CD4-positive, alpha-beta T cell (primary cell): ENCODE measurements at places on chromosomes 5 and 9. TPM values are rescaled to one million over a fixed set of nuclear protein-coding genes. Genes with fewer than 3 reads are reported as not detected.

- no peak overlapping the region for H3K4me3 ChIP-seq
- H3K27ac ChIP-seq = no peak overlapping the region
- H3K4me1 ChIP-seq = no peaks in the 10 kb centered on the region
These were observed 217.9 kb downstream of the ENC1 start for GRCh38 chr5:74422671-74423070.

- H3K27ac ChIP-seq = peak overlapping the region; percentile 81
- no peaks in the 10 kb centered on the region for H3K27me3 ChIP-seq
These were observed 594 bp downstream of the FAM120A start for GRCh38 chr9:93451849-93452709.

- H3K36me3 ChIP-seq = peaks cover 7% of the 10 kb centered on the region
- H3K27me3 ChIP-seq = no peaks in the 10 kb centered on the region
- no peak overlapping the region for H3K4me3 ChIP-seq
These were observed 3.1 kb downstream of the GTF3C4 start for GRCh38 chr9:132673355-132673754.

GRCh38 chr5:148343603-148344487 is 8.5 kb downstream of the SPINK9 start:
- no peaks in the 10 kb centered on the region for H3K36me3 ChIP-seq
- H3K4me3 ChIP-seq = no peak overlapping the region
- no peak for DNase-seq

- peaks cover 48% of the 10 kb centered on the region for H3K4me1 ChIP-seq
- H3K36me3 ChIP-seq = no peaks in the 10 kb centered on the region
- H3K27me3 ChIP-seq = no peaks in the 10 kb centered on the region
- DNase-seq = peak; percentile 71
These were observed 4.8 kb upstream of the ST6GALNAC4 start for GRCh38 chr9:127921557-127922120.

GRCh38 chr5:137078171-137078665 is 420.9 kb downstream of the SPOCK1 start:
- no peak for DNase-seq
- no peaks in the 10 kb centered on the region for H3K27me3 ChIP-seq
- no peaks in the 10 kb centered on the region for H3K36me3 ChIP-seq
- H3K27ac ChIP-seq = no peak overlapping the region
- no peak overlapping the region for H3K4me3 ChIP-seq

GRCh38 chr5:14281746-14282181 is 138.6 kb downstream of the TRIO start:
- H3K4me1 ChIP-seq = no peaks in the 10 kb centered on the region
- no peaks in the 10 kb centered on the region for H3K27me3 ChIP-seq
- DNase-seq = no peak

- no peaks in the 10 kb centered on the region for H3K27me3 ChIP-seq
- no peaks in the 10 kb centered on the region for H3K36me3 ChIP-seq
- no peak overlapping the region for H3K4me3 ChIP-seq
These were observed 2038.7 kb downstream of the EFNA5 start for GRCh38 chr5:105632043-105632442.

GRCh38 chr9:131228988-131229387 is 47.3 kb downstream of the FAM78A start:
- H3K4me3 ChIP-seq = peak overlapping the region; percentile 31
- H3K4me1 ChIP-seq = peaks cover 14% of the 10 kb centered on the region
- no peaks in the 10 kb centered on the region for H3K27me3 ChIP-seq
- H3K36me3 ChIP-seq = peaks cover 44% of the 10 kb centered on the region

DNA sequence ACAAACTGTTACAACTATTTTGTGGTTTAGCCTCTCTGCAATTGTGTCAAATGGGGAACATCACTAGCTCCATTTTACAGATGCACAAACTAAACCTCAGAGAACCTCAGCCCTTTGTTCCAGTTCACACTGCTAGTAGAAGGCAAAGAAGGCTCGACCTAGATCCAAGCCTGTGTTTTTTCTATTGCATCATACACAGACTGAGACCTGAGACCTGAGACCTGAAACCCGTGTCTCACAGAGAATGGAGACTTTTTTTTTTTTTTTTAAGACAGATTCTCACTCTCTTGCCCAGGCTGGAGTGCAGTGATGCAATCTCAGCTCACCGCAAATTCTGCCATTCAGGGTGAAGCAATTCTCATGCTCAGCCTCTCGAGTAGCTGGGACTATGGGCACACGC is 120.8 kb downstream of the GALNT10 start:
- no peaks in the 10 kb centered on the region for H3K27me3 ChIP-seq
- peaks cover 6% of the 10 kb centered on the region for H3K36me3 ChIP-seq
- H3K4me1 ChIP-seq = peaks cover 10% of the 10 kb centered on the region
- H3K27ac ChIP-seq = no peak overlapping the region

- DNase-seq = no peak
- H3K4me3 ChIP-seq = no peak overlapping the region
- H3K27ac ChIP-seq = no peak overlapping the region
- no peaks in the 10 kb centered on the region for H3K4me1 ChIP-seq
These were observed 174.8 kb downstream of the FAM114A2 start for GRCh38 chr5:153863951-153864350.

GRCh38 chr5:79284846-79285245 is 48.9 kb downstream of the JMY start:
- H3K27me3 ChIP-seq = no peaks in the 10 kb centered on the region
- H3K4me3 ChIP-seq = no peak overlapping the region
- no peak overlapping the region for H3K27ac ChIP-seq
- DNase-seq = no peak
- H3K36me3 ChIP-seq = peaks cover 30% of the 10 kb centered on the region

DNA sequence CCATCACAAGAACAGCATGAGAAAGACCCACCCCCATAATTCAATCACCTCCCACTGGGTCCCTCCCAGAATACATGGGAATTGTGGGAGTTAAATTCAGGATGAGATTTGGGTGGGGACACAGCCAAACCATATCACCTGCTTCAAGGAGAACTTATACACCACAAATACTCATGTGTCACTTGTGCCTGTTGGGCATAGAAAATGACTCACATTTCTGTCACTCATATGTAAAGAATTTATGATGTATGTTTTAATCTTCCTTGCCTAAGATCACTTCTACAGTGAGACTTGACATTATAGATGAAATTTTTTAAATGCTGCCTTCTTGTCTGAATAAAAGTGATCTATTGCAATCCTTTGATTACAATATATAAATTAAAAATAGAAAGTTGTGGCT is 23.0 kb upstream of the PRDM6 start:
- no peak for DNase-seq
- H3K4me3 ChIP-seq = no peak overlapping the region
- H3K36me3 ChIP-seq = no peaks in the 10 kb centered on the region
- H3K27ac ChIP-seq = no peak overlapping the region

DNA sequence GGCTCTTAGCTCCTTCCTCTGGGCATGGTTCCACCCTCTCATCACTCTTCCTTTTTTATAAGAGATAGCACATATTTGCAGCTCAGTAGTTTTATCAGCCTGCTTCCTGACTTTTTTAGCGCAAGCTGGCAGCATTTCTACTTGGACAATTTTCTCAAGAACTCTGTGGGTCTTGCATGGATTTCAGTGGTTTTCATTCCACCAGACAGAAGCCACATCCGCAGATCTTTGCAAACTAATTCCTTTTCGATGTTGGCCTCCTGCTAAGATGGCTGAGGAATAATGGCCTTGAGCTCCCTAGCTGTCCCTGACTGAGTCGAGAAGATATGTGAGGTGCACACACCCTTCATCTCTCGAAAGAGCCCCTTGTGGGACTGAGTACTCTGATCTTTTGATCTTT is 49.5 kb downstream of the GALNT12 start:
- H3K36me3 ChIP-seq = no peaks in the 10 kb centered on the region
- no peak overlapping the region for H3K4me3 ChIP-seq
- H3K27me3 ChIP-seq = no peaks in the 10 kb centered on the region
- H3K27ac ChIP-seq = no peak overlapping the region

DNA sequence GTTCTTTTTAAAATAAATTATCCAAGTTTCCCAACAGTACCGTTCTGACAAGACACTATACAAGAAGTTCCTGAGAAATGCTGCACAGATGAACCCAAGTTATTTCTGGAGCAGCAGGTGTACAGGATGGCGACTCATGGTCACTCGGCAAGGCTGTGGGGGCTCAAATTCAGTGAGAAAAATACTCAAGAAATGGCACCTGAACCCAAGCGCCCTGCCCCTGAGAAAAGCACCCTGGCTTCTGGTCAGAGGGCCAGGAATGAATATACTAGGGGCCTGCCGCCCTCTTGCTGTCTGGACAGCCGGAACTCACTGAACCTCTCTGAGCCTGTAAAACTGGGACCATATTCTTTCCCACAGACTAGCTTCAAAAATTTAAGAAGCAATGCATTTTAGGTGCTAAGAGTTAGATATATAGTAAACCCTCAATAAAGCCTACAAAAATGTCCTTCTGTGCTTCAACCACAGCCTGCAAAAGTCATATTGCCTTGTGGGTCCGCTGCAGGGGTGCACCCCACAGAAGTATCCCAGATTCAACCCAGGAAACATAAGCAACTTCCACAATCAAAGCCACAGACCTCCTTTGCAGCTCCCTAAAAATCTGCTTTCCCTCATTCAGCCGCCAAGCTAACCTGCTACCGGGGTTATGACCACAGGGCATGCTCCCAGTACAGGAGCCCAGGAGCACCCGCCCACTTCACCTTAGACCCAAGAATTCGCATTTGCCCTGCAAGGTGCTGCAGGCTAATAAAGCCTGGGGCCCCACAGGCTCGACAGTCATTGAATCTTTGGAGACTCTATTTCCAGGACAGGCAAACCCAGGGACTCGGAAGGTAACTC is 1.4 kb downstream of the RAPGEF1 start:
- no peak for DNase-seq
- peaks cover 69% of the 10 kb centered on the region for H3K4me1 ChIP-seq
- no peaks in the 10 kb centered on the region for H3K27me3 ChIP-seq
- H3K4me3 ChIP-seq = peak overlapping the region; percentile 85
- H3K27ac ChIP-seq = peak overlapping the region; percentile 24
- H3K36me3 ChIP-seq = no peaks in the 10 kb centered on the region

DNA sequence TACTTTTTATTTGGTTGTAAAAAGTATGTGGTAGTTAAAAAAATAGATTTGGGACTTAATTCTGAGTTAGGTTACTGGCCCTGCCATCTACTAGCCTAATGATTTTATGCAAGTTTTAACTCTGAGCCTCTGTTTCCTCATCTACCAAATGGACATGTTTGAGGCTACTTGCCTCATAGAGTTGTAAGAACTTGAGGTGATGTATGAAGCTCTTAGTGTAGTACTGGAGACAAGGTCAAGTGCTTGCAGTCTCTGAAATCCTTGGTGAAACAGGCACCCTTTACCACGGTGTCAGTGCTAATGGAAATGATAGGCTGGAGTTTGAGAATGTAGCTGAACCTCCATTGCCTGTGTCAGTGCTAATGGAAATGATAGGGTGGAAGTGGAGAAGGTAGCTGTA is 15.3 kb downstream of the GPR107 start:
- peaks cover 12% of the 10 kb centered on the region for H3K4me1 ChIP-seq
- no peaks in the 10 kb centered on the region for H3K27me3 ChIP-seq
- H3K4me3 ChIP-seq = no peak overlapping the region
- peaks cover 6% of the 10 kb centered on the region for H3K36me3 ChIP-seq
- DNase-seq = no peak
- H3K27ac ChIP-seq = no peak overlapping the region

DNA sequence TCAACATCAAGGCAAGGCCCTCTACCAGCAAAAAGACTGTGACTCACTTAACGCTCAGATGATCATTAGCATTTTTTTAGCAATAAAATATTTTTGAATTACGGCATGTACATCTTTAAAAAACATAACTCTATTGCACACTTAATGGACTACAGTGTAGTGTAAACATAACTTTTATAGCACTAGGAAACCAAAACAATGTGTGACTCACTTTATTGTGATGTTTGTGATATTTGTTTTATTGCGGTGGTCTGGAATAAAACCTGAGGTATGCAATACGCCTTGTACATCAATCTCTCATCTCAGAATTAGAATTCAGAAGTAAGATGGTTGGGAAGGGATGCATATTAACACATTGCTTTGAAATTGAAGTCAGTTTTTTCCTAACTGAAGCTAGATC is 106.9 kb upstream of the PTCH1 start:
- H3K36me3 ChIP-seq = no peaks in the 10 kb centered on the region
- H3K27ac ChIP-seq = no peak overlapping the region

DNA sequence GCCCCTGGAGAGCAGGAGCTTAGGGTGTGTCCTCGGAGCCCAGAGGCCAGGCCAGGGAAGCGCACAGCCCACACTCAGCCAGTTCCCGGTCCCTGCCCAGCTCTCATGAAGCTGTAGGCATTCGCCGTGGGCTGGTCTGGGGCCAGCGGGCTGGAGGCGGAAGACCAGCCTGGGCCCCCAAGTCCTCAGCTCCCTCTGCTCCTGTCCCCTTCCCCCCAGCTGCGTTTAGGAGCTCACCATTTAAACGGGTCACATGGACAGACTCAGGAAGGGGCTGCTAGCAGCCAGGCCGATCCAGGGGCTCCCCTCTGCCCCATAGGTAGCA is 17.4 kb downstream of the DNLZ start:
- peaks cover 4% of the 10 kb centered on the region for H3K4me1 ChIP-seq
- H3K27ac ChIP-seq = no peak overlapping the region
- H3K36me3 ChIP-seq = no peaks in the 10 kb centered on the region
- no peak for DNase-seq
- no peaks in the 10 kb centered on the region for H3K27me3 ChIP-seq

DNA sequence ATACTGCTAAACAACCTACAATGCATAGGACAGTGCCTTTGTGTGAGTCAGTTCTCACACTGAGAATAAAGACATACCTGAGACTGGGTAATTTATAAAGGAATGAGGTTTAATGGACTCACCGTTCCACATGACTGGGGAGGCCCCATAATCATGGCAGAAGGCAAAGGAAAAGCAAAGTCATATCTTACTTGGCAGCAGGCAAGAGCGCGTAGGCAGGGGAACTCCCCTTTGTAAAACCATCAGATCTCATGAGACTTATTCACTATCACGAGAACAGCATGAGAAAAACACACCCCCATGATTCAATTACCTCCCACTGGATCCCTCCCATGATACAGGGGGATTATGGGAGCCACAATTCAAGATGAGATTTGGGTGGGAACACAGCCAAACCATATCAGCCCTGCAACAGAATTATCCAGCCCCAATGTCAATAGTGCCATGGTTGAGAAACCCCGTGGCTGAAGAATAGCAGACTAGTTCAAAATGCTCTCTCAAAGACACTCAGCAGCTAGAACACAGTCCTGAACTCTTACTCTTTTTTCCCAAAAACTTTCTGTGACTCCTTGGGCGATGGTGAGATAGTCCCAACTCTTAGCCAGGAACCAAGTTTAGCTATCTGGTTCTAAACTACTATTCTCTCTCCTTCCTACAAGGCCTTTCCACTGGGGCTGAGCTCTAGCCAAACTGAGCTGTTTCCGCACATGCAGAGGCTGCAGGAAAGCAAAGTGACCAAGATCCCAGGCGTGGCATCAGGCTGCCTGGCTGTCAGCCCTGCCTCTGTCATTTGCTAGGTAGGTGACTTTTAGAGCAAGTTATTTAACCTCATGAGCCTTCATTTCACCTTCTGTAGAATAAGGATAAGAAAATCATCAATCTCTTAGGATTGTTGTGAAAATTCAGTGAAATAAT is 21.7 kb downstream of the FAT2 start:
- H3K36me3 ChIP-seq = no peaks in the 10 kb centered on the region
- DNase-seq = no peak
- H3K4me1 ChIP-seq = no peaks in the 10 kb centered on the region
- no peaks in the 10 kb centered on the region for H3K27me3 ChIP-seq

The LCN15 gene
- not detected for total RNA-seq

The NEUROG1 gene
- total RNA-seq = not detected

The GABRG2 gene
- total RNA-seq = not detected
